ENCODE measurements at places on chromosomes 16 and 17. TPM values are rescaled to one million over a fixed set of nuclear protein-coding genes. Genes with fewer than 3 reads are reported as not detected.
A peak's percentile ranks its signal among the peaks of the same experiment; 100 is the strongest.

- DNase-seq = no peak
These were observed 659 bp downstream of the RPH3AL start for GRCh38 chr17:351875-352420.

GRCh38 chr17:9971991-9972390, 66.9 kb upstream of the RCVRN start:
- DNase-seq = peak; percentile 44

GRCh38 chr16:51567911-51568310, 416.8 kb upstream of the SALL1 start:
- no peak for DNase-seq

DNA sequence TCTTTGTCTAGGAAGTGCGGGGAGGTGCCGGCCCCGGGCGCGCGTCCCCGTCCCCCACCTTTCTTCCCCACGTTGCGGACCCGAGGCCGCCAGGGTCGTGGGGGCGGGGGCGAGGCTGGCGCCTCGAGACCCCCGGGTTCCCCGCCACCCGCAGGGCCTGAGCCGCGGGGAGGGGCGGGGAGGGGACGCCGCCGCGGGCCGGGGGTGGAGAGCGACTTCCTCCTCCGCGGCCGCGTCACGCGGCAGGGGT, 1.8 kb upstream of the ACTG1 start:
- no peak for DNase-seq

GRCh38 chr17:17343896-17344506, 40.8 kb downstream of the NT5M start:
- DNase-seq = no peak

DNA sequence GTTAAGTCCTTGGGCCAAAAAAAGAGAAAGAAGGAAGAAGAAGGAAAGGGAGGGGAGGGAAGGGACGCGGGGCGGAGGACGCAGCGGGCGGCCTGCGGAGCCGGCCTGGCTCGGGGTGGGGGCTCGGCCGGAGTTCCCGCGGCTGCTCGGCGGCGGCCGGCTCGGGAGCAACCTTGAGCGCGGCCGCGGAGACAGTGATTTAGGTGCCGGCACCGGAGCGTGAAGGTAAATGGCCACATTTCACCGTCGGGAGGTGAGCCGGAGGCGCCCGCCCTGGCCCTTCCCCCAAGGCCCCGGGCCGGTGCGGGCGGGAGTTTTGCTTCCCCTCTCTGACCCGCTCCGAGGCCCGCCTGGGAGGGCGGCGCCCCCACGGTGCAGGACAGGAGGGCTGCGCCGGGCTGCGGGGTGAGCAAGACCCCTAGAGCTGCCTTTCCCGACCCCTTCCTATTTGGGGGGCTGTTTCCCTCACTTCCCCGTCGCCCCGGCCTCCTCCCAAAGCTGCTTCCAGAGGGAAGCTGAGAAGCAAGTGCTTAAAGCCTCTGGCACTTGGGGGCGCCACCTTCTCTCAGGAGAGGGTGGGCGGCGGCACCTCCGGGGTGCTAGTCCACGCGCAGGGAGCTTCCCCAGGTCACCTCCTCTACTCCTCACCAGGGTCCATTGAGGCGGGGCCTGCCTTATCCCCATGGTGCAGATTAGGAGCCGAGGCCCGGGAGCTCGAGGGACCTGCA, 56.5 kb downstream of the MRM1 start:
- no peak for DNase-seq

Gene CPNE7
- 5.4 TPM for total RNA-seq

Gene CNTNAP4
- not detected for total RNA-seq

Gene SPN
- not detected for total RNA-seq
